Cardiac fibroblast (primary cell): ENCODE measurements at places on chromosomes 11 and 22.
A peak's percentile ranks its signal among the peaks of the same experiment; 100 is the strongest.

DNA sequence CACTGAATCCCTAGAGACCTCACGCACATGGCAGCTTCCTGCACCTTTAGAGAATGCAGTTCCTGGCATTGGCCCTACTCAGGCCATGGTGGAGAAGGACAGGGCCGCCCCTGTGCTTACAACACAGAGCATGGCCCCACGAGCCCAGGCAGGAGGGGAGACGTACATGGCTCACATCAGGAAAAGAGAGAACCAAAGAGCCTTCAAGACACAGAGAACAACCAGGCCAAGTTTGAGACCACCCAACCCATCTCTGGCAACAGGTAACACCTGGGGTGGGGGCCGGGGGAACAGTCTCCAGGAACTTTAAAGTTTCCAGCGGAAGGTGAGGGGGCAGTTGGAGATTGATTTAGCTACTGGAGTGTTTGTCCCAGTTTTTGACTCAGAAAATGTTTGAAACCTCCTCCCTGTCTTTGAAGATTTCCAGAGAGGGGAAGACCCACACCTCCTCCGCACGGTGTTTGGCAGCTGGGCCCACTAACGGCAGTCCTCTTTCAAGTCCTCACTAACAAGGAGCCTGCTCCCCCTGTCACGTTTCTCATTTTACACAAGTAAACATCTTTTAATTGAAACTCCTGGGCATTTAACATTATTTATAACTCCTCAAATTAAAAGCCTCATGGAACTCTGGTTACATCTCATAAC, 1423.8 kb downstream of the TBC1D22A start:
- no peak for DNase-seq

- no peak for DNase-seq
Observed at GRCh38 chr22:50189849-50190181, 4.1 kb downstream of the TRABD start.

DNA sequence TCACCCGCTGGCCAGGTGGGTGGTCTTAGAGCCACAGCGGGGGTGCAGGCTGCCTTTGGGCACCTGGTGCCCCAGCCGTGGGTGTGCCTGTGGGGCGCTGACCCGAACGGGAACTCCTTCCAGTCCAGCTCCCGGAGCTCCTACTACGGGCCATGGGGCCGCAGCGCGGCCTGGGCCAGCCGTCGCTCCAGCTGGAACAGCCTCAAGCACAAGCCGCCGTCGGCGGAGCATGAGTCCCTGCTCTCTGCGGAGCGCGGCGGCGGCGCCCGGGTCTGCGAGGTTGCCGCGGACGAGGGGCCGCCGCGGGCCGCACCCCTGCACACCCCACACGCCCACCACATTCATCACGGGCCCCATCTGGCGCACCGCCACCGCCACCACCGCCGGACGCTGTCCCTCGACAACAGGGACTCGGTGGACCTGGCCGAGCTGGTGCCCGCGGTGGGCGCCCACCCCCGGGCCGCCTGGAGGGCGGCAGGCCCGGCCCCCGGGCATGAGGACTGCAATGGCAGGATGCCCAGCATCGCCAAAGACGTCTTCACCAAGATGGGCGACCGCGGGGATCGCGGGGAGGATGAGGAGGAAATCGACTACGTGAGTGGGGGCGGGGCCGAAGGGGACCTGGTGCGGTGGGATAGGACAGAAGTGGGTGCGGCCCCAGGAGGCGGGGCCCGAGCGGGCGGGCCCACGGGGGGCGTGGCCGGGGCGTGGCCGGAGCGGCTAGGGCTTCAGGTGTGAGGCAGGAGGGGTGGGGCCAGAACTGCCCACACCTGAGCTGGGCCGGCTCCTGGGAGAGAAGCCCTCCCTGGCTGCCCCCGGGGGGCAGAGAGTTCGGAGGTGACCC, 91.5 kb downstream of the CACNA1I start:
- no peak for DNase-seq

DNA sequence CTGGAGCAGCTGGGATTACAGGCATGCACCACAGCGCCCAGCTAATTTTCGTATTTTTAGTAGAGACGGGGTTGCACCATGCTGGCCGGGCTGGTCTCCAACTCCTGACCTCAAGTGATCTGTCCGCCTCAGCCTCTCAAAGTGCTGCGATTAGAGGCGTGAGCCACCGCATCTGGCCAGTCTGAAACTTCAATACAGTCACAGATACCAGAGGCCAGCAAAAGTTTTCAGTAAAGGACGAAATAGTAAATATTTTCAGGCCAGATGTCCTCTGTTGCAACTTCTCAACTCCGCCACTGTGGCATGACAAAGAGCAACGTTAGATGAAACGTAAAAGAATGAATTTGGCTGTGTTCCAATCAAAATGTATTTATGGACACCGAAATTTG, 403.6 kb downstream of the MN1 start:
- peak; percentile 88 for DNase-seq

DNA sequence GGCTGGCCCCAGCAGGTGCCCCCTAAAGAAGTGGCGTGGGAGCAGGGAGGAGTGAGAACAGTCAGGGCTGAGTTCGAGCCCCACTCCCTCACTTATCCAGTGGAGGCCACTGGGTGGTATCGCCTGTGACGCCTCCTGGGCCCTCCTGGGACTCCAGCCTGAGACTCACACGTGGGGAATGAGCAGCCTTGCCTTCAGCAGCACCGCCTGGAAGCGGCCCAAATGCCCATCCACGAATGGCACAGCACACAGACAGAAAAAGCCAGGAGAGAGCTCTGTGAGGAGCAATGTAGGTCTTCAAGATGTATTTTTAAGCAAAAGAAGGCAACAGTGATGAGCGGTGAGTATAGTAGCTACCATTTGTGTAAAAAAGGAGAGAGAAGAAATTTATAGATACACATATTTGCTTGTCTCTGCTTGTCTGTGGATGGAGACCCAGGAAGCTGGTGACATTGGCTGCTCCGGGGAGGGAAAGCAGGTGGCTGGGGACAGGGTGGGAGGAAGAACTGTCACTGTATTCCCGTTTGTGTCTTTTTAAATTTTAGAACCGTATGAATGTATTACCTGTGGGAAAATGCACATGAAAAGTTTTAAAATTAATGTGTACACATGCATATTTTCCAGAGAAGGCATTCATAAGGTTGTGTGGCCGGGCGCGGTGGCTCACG, 13.2 kb downstream of the KCNJ4 start:
- DNase-seq, result no peak

- DNase-seq, result no peak
Observed at GRCh38 chr22:45946805-45947600, 30.0 kb downstream of the WNT7B start.

DNA sequence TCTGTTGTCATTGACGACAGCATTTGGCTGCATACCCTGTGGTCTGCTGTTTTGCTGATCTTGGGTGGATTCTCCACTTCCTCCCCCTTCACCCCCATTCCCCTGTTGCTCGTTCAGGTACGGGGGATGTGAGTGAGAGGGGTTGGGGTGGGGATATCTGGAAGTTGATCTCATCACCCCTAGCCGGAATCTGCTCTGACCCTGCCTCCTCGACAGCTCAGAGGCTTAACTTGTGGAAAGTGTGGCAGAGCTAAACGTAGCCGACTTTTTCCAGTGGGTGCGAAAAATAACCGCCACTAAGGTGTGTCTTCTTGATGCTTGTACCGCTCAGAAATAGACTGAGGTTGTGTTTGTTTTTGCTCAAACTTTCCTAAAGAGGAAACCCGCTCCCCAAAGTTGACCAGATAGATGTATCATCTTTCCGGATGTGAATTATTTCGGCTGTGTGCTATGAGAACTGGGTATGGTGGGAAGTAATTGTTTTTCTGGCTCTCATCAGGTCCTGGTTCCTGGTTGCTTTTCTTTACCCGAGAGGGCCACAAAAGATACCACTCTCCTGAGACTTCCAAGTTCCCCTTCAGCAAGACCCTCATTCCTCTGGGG, 6.6 kb downstream of the ZBTB16 start:
- no peak for DNase-seq

- peak; percentile 76 for DNase-seq
Observed at GRCh38 chr22:43828998-43829782, 17.1 kb upstream of the EFCAB6 start.

DNA sequence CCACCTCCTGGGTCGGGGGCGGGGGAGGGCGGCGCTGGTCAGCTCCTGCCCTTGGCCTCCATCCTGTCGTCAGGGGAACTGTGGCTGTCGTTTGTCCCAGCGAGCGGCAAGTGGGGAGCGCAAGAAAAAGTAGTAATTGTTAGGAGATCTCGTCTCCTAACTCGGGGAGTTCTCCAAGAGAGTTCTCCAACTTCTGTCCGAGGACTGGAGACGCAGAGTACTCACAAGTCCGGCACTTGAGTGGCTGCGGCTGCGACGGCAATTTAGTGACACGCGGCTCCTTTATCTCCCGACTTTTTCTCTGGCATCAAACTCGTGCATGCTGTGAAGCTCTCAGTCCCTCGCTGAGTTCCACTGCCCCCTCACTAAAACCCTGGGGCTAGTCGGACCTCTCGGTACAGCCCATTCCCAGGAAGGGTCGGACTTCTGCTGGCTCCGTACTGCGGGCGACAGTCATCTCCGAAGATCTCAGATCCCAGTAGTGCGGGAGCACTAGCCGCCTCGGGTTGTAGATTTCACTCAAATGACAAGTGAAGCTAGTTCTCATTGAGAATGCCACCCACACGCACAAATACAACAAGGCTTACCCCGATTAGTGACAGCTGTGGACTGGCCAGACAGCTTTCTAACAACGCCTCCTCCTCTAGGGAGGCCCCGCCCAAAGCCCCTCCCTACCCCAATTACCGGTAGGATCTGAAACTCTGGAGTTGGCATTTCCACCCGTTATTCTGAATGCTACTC, at the start of gene PGR:
Gene PGR, minus strand, starts transcription at position 611 of the 741 bp plus-strand sequence. CDS start 743 bp downstream, outside the sequence.
- DNase-seq, result no peak

DNA sequence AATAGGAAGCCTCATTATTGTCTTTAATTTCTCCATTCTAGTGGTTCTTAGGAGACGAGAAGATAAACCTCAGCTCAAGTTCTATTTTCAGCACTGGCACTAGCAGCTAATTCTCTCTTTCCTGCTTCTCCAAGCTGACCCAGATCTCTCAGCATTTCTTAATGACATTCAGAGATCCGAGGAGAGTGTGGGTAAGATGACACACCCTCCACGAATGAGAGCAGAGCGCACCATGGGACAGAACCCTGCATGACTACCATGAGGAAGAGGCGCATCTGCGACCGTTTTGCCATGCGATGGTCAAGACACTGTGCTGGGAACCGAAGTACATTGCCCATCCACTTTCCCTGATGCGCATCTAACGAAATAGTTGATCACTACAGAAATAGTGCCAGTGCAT, 241.8 kb downstream of the LARGE1 start:
- DNase-seq, result no peak

- DNase-seq, result no peak
Observed at GRCh38 chr11:65546217-65546958, 11.8 kb downstream of the LTBP3 start.

- DNase-seq, result no peak
Observed at GRCh38 chr11:134365011-134365925, 33.5 kb downstream of the GLB1L2 start.

GRCh38 chr11:117597071-117597470, 199.9 kb downstream of the DSCAML1 start:
- peak; percentile 32 for DNase-seq

DNA sequence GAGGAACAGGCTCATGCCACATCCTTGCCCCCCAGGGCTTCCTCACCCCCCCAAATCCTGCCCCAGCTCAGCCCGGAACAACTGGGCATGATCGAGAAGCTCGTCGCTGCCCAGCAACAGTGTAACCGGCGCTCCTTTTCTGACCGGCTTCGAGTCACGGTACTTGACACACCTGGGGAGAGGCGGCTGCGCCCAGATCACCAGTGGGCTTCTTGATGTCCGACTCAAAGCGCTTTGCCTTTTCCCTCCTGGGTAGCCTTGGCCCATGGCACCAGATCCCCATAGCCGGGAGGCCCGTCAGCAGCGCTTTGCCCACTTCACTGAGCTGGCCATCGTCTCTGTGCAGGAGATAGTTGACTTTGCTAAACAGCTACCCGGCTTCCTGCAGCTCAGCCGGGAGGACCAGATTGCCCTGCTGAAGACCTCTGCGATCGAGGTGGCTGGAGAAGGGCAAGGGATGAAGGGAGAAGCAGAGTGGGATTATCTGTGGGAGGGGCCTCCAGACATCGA, 3.5 kb downstream of the NR1H3 start:
- no peak for DNase-seq

GRCh38 chr11:103420593-103420992, 311.4 kb downstream of the DYNC2H1 start:
- DNase-seq, result peak; percentile 7

GRCh38 chr11:1953489-1954266, 6.5 kb downstream of the MRPL23 start:
- no peak for DNase-seq

DNA sequence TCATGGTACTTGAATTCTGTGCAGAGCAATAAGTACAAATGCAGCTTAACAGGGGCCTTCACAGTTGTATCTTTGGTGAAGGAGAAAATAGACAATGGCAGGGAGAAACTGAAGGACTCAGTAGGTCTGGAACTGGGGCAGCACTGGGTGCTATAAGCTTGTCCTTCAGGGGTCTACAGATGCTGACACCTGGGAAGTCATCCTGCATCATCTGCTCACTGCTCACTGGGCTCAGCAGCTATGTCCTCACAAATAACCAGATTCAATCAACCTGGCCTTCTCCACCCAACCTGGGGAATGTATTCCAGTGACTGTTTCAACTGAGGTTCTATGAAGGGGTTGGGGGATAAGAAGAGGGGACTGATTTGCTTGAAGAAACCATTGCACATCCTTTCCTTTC, 117.0 kb downstream of the ZNF280B start:
- DNase-seq, result no peak

DNA sequence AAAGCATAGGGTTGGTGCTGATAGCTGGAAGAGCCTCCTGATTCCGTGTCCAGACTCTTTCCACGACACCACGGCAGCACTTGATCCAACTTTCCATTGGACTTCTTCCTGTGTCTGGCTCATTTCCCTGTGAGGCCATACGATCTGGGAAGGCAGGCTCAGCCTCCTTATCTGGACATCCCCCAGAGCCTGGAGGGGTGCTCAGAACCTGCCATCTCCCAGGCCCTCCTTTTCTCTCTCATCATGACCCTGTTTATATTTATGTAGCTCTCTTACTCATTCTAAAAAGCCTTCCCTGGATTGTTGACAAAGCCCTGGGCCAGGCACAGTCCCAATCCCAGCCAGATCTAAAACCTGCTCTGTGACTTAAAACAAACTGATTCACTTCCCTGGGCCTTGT, 7.8 kb upstream of the BCL9L start:
- DNase-seq, result peak; percentile 44

GRCh38 chr11:125398475-125398874, 97.6 kb downstream of the FEZ1 start:
- no peak for DNase-seq

GRCh38 chr11:12288212-12288930, 89.0 kb upstream of the PARVA start:
- DNase-seq, result peak; percentile 96

GRCh38 chr11:93903989-93904388, 53.6 kb upstream of the VSTM5 start:
- no peak for DNase-seq

DNA sequence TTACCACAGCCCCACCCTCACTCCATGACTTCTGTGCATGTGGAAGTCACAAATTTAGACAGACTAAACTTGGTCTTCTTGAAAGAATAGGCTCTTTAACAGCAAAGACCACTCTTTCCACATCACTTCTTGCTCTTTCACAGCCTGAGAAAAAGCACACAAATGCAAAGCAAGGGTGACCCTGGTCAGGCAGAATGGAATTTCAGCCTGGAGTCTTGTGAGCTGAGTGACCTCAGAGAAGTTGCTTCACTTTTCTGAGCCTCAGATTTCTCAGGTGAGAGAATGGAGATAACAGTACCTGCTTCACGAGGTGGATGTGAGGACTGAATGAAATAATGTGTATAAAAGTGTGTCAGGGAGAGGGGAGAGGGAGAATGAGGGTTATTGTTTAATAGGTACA, 26.8 kb upstream of the LIPT2 start:
- DNase-seq, result no peak

- DNase-seq, result no peak
Observed at GRCh38 chr11:67489885-67490726, 7.3 kb downstream of the AIP start.

- peak; percentile 69 for DNase-seq
Observed at GRCh38 chr11:12248330-12248729, 129.0 kb upstream of the PARVA start.
